Hippocampal formation (tissue), 2 donors: ENCODE measurements at places on chromosomes 3 and 15.
A peak's percentile ranks its signal among the peaks of the same experiment; 100 is the strongest.

DNA sequence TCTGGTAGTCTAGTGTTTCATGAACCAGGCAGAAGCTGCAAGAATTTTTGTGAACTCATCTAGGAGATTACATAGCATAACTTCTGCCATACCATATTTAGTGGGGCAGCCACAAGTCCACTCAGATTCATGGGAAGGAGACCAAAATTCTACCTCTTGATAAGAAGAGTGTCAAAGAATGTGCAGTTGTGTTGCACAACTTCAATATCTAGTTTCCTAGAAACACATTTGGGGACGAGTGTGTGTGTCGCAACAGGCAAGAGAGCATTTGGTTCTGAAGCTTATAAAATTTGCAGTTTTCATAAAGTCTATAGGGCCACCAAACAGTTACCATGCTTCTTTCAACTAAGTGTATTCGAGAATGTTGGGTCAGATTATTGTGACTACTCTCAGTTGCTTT, 115.3 kb downstream of the KCNH8 start:
- DNase-seq, result no peak

DNA sequence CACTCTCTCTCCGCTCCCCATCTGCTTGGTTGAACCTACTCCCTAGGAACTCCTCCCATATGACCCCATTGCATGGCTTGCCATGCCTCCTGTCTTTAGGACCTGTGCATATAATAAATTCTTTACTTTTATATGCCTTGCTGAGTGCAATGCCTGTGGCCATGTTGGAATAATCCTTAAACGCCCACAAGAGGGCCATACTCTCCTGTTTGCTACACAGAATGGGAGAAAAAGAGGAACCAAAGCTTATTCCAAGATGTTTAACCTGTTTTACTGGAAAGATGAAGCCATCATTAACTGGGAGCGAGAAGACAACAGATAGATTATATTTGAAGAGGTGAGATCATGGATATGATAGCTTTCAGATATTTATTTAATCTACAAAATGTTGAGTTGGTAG, 1097.8 kb downstream of the NAALADL2 start:
- no peak for DNase-seq

DNA sequence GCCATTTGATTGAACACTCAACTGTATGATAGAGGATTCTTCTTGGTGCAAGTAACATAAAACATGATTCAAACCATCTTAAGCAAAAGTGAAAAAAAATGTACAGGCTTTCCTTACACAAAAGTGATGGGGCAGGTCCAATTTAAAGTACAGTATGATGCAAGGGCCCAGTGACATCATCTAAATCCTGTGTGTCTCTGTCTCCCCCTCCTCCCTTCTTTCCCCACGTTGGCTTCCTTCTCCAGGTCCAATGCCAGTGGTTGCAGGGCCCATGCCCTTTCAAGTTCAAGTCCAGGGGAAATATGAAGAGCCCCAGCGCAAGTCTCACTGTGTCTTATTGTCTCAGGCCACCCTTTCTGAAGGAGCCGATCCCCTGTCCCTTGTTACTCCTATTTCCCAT, 332.3 kb downstream of the SHQ1 start:
- no peak for DNase-seq

GRCh38 chr15:25238716-25239470, 199.9 kb downstream of the UBE3A start:
- no peak for DNase-seq

GRCh38 chr3:175737646-175738572, 878.8 kb downstream of the NAALADL2 start:
- no peak for DNase-seq

DNA sequence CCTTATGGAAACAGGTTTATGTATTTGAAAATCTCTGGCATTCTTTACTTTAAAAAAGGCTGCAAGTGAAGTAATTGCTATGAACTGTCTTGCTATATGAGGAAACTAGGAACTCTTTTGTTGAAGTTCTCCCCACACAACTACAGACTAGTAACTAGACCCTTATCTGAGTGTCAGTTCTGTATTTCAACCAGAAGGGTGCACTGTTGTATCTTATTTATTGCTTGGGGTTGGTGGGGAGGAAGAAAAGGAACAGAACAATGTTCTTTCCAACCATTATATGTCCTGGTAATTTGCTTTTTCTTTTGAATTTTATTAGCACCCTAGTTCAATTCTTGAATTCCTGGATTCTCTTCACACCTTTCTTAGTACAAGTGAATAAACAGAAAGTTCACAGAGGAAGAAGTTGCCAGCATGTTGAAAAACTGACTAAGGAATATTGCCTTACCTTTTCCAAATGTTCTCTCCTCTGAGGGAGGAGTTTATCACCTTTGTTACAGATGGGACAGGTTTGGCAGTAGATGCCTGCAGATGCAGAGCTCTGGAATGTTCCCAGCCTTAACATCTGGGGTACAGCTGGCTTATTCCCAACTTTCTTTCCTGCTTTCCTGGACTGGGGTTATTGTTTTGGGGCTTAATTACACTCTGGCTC, 162.4 kb upstream of the CFAP20DC start:
- DNase-seq, result peak; percentile 77

GRCh38 chr3:30631243-30631904, 25.0 kb downstream of the TGFBR2 start:
- no peak for DNase-seq

DNA sequence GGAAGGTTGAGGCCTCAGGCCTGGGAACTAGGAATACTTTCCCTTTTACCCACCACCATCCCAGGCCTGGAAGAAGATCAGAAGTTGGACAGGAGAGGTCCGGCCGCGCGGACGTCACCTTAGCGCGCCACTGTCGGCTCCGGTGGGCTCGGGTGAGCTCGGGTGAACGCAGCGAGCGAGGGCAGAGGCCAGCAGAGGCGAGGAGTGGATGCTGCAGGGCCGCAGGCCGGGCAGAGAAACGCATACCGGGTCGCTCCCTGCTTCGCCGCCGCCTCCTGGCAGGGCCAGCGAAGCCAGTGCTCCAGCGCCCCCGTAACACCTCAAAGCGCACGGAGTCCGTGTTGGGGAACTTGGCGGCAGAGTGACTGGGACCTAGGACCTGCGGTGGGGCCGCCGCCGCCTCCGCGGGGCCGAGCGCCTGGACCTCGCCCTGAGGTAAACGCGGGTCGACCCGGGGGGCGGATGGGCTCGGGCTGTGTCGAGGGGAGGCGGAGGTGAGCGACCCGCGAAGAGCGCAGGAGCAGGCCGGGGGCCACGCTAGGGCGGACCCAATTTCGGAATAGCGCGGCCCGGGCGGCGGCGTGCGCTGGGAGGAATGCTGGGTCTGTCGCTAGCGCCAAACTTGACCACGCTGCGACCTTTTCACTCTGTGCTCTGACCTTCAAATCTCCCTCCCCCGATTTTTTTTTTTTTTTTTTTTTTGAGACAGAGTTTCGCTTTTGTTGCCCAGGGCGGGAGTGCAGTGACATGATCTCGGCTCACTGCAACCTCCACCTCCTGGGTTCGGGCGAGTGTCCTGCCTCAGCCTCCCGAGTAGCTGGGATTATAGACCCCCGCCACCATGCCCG, 1.6 kb downstream of the CYP11A1 start:
- DNase-seq, result no peak

DNA sequence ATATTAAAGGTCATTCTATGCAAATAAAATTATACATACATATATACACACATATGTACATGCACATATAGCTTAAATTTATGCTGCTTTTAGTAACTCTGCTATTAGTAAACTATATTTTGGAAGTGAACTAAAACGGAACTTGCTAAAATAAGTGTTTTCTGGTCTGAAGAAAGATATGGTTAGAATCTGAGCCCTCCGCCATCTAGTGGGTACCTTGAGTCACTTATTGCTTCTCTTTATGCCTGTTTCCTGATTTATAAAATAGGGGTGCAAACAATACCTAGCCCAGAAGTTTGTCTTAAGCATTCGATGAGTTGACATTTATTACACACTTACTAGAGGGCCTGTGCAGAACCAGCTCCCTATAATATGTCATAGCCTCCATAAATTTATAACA, 255.7 kb downstream of the CNTN6 start:
- DNase-seq, result no peak
